ENCODE measurements at places on chromosomes 12 and 14.

- peak; percentile 8 for DNase-seq
Observed at GRCh38 chr12:4445156-4446101, at the start of gene FGF6. FGF6 (minus strand) TSS chr12:4445815; CDS start chr12:4445570, 245 bp downstream.

- DNase-seq = no peak
Observed at GRCh38 chr14:77763978-77764377, 3.0 kb upstream of the SNW1 start.

- no peak for DNase-seq
Observed at GRCh38 chr14:75044752-75045151, 6.5 kb downstream of the MLH3 start.

DNA sequence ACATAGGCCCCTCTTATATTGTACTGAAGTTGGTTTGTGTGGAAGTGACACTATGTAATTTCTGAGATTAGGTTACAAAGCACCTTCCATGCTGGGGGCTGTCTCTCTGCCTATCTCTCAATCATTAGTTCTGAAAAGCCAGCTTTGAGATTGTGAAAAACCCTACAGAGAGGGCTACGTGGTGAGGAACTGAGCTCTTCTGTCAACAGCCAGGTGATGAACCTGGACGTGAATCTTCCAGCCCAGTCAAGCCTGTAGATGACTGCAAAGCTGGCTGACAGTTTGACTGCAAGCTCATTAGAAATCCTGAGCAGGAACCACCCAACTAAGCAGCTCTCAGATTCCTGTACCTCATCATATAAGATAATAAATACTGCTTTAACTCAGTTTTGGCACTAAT is 36.3 kb upstream of the BBS10 start:
- no peak for DNase-seq

DNA sequence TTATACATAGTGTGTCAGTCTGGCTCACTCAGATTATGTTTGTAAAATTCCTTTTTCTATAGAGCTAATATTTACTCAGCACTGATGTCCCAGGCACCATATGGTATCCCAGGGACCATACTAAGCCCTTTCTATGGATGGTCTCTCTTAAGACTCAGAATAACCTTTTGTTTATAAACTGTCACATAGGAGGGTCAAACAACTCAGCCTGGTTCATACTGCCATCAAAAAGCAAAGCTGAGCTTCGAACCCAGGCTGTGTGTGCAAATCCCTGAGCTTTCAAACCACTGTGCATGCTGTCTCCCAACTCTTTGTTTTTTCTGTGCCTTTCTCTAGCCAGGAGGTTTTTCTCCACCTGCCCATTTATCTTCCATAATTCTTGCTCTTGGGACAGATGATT is 135.6 kb upstream of the ARHGAP5 start:
- no peak for DNase-seq

GRCh38 chr14:21807975-21808374 is 134.4 kb upstream of the OR4E1 start:
- no peak for DNase-seq

- DNase-seq = no peak
Observed at GRCh38 chr14:33985242-33985641, 34.4 kb upstream of the EGLN3 start.

DNA sequence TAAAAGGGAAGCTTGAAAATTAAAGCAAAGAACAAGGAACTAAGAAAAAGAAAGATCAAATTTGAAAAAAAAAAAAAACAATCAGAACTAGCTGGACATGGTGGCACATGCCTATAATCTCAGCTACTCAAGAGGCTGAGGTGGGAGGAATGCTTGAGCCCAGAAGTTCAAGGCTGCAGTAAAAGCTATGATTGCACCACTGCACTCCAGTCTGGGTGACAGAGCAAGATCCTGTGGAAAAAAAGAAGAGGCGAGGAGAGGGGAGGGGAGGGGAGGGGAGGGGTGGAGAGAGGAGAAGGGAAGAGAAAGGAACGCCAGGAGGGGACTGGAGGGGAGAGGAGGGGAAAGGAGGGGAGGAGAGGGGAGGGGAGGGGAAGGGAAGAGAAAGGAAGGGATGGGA is 43.0 kb downstream of the EEA1 start:
- no peak for DNase-seq

- DNase-seq = no peak
Observed at GRCh38 chr14:95609398-95609990, 74.6 kb downstream of the GLRX5 start.

GRCh38 chr12:99009654-99010296 is 364.7 kb downstream of the APAF1 start:
- no peak for DNase-seq

DNA sequence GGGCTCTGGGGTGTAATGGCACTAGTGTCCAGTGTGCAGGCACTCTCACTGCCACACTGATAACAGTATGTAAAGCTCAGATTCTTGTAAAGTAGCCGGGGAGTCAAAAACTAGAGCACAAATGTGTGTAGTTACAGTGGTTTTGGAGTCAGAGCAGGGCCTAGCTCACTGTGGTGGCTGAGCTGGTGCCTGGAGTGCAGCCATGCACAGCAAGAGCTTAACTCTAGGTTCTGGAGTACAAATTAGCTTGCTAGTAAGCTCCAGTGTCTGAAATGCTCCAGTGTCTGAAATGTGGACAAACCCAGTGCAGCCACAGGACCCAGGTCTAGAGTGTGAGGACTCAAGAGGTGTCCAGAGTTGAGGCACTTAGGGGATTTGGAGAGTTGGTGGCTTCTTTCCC is 149.2 kb downstream of the MSRB3 start:
- no peak for DNase-seq

DNA sequence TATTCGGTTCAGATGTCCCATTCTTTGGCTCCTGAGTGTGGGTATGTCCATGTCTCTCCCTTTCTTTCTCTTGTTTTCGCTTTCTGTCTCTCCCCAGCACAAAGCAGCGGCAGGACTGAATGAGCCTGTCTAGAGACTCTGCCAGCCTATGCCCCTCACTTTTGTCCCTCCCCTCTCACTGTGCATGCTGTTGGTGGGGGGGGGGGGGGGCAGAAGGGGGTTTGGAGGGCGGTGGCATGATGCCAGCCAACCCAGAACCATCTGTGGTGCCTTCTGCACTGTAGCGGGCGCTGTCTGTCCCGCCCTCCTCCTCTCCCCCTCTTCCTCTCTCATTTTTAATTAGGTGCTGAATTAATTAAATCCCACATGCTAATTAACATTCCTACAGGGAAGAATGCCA is 17.7 kb downstream of the NGDN start:
- no peak for DNase-seq

- DNase-seq = no peak
Observed at GRCh38 chr14:51093371-51094281, 1.3 kb downstream of the TRIM9 start.

DNA sequence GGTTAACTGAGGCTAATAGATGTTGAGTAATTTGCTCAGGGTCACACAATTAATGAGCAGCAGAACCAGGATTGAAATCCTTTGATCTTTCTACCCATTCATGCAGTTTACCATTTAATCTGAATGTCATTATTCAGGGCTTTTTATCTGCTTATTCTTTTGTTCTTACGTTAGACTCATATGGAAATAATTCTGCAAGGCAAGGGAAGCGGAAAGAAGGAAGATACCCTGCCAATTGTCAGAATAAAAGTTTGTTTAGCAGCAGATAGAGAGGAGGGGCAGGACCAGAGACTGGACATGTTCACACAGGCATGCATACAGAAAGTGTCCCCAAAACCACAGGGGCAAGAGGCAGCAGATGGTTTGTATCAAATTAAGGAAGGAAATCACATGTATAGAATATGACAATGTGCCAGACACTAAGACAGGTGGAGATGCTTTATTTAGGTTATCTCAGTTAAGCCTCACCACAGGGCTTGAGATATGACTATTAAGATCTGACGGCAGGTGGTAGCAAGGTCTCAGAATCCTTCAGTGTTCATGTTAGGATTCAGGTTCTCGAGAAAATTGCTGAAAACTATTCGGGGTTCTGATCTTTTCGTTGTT is 29.8 kb downstream of the BRMS1L start:
- DNase-seq = no peak

Data from lower leg skin (tissue), 4 donors.